Colonic mucosa (tissue), 4 donors: ENCODE measurements at places on chromosomes 4 and X. TPM values are rescaled to one million over a fixed set of nuclear protein-coding genes. Genes with fewer than 3 reads are reported as not detected.

DNA sequence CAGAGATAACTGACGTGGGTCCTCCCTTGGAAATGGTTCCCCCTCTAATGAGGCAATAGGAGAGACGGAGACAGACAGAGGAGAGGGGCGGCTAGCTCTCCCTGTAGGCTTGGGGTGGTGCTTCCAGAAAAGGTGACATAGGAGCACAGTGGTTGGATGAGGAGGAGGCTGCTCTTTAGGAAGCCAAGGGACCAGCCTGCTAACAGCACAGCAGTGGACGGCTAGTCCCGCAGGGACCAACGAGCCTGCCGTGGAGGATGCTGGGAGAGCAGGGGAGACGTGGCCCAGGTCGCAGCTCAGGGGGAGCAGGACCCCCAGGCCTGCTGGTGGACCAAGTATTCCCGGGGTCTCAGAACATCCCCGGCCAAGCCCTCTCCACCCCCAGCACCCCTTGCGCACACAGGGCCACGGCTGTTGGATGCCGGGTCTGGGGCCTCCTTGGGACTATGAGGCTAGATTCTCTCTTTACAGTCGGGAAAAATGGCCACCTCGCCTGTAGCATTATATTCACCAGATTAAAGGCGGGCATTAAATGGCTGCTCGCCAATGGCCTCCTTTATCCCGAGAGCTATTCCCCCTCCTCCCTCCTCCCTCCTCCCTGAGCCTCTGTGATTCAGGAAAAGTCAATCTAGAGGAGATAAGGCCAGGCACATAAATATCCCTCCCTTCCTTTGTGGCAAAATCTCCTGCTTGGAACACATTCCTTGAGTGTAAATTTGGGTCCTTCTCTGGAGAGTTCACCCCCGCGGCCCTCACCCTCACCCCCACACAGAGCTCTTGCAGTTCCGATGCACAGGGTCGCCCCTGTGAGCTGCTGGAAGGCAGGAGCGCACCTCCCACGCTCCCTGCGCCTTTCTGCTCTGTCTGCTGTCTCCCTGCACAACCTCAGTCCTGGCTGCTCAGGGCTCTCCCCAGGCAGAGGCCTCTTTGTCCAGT, 30.5 kb upstream of the NSG1 start:
- no peaks in the 10 kb centered on the region for H3K36me3 ChIP-seq
- no peak for DNase-seq
- no peaks in the 10 kb centered on the region for H3K27me3 ChIP-seq
- H3K27ac ChIP-seq = no peak overlapping the region

- peak overlapping the region; percentile 87 for H3K27ac ChIP-seq
- H3K4me3 ChIP-seq = peak overlapping the region; percentile 16
- DNase-seq = peak; percentile 71
- H3K4me1 ChIP-seq = peaks cover 5% of the 10 kb centered on the region
Measured at GRCh38 chr4:69830560-69831269, 29.2 kb downstream of the SULT1E1 start.

DNA sequence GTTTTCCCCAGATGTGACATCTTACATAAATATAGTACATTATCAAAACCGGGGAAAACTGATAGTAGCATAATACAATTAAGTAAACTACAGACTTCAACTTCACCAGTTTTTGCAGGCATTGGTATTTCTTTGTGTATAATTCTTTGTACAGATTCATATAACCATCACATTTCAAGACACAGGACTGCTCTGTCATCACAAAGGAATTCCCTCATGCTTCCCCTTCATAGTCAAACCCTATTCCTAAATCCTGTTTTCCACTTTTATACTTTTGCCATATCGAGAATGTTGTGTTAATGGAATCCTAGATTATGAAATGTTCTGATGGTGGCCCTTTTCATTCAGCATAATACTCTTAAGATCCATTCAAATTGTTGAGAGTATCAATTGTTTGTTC, 36.0 kb downstream of the STIM2 start:
- no peaks in the 10 kb centered on the region for H3K4me1 ChIP-seq
- DNase-seq = no peak
- H3K27ac ChIP-seq = no peak overlapping the region
- H3K27me3 ChIP-seq = no peaks in the 10 kb centered on the region
- no peak overlapping the region for H3K4me3 ChIP-seq

- no peak overlapping the region for H3K27ac ChIP-seq
- H3K4me3 ChIP-seq = no peak overlapping the region
- no peaks in the 10 kb centered on the region for H3K4me1 ChIP-seq
- H3K36me3 ChIP-seq = no peaks in the 10 kb centered on the region
- DNase-seq = no peak
- H3K27me3 ChIP-seq = no peaks in the 10 kb centered on the region
Measured at GRCh38 chr4:140118931-140119640, 34.9 kb downstream of the MAML3 start.

DNA sequence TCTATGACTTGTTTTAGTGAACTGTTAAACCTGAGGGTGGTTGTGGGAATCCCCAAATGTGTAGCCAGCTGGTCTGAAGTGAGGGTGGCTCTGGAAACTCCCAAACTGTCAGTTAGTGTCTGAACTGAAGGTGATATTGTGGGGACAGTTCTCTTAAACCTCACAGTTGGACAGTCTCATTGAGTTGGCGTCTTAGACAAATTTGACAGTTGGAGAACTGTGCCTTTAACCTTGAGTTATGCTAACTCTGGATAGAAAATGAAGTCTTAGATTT, 20.7 kb upstream of the CTSO start:
- no peak overlapping the region for H3K27ac ChIP-seq
- H3K36me3 ChIP-seq = no peaks in the 10 kb centered on the region
- no peaks in the 10 kb centered on the region for H3K27me3 ChIP-seq
- no peak overlapping the region for H3K4me3 ChIP-seq
- H3K4me1 ChIP-seq = no peaks in the 10 kb centered on the region
- DNase-seq = no peak

GRCh38 chr4:128285085-128285997, 2.3 kb downstream of the PGRMC2 start:
- H3K36me3 ChIP-seq = no peaks in the 10 kb centered on the region
- no peaks in the 10 kb centered on the region for H3K27me3 ChIP-seq
- H3K27ac ChIP-seq = peak overlapping the region; percentile 93
- peak; percentile 29 for DNase-seq
- peak overlapping the region; percentile 74 for H3K4me3 ChIP-seq
- H3K4me1 ChIP-seq = no peaks in the 10 kb centered on the region

DNA sequence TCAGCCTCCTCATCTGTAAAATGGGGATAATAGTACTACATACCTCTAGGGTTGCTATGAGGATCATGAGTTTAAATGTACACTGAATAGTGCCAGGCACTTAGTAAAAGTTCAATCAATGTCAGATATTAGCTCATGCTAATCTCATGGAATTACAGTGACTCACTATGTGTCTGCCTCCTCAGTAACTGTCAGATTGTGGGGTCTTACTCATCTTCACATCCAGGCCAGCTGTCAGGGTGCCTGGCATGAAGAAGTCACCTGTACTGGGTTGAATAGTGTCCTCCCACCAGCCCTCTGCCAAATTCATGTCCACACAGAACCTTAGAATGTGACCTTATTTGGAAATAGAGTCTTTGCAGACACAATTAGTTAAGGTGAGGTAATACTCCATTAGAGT, 54.3 kb upstream of the STIM2 start:
- no peaks in the 10 kb centered on the region for H3K36me3 ChIP-seq
- H3K27ac ChIP-seq = no peak overlapping the region
- H3K27me3 ChIP-seq = no peaks in the 10 kb centered on the region
- DNase-seq = no peak
- H3K4me3 ChIP-seq = no peak overlapping the region

The CYSLTR1 gene
- total RNA-seq = 1.6 TPM

The EDNRA gene
- 0.91 TPM for total RNA-seq

The BLOC1S4 gene
- 14.4 TPM for total RNA-seq

The RBM47 gene
- 281 TPM for total RNA-seq

The IL3RA gene
- total RNA-seq = 6.7 TPM
